ENCODE measurements at places on chromosomes 5 and 9.

- DNase-seq, result no peak
These were observed 20.8 kb upstream of the SLC24A2 start for GRCh38 chr9:19809422-19810269.

DNA sequence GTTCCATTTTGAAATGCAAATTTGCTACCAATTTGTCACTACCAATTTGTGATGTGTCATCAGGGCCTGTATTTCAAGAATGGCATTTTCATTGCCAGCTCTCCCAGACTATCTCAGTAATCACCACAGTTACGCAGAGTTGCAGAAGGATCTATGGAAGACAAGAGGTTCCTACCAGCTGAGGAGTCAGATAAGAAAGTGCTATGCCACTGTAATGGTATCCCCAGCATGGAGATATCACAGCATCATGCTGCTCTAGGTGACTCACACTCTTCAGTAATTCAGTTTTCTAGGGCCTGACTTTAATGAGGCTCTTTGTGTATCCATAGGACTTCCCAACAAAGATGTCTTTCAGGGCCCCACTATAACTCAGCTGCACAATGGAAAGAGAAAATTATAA is 490.3 kb downstream of the ARHGEF28 start:
- DNase-seq, result no peak

DNA sequence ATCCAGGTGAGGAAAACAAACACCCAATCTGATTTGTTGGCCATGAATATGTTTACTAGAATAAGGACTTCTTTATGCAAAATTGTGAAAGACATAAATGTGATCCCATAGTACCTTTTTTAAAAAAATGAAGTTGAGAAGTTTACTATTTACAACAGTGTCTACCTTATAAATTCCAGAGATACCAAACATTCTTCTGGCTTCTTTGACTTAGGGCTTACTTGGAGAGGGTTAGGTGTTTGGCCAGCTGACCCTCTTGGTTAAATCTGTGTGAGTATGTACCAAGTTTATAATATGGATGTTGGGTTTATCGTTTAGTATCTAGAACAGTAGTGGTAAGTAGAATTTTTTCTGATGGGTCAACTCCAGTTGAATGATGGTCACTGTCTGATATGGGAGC is 212.3 kb downstream of the DOCK8 start:
- no peak for DNase-seq

- no peak for DNase-seq
These were observed 80.5 kb downstream of the FNBP1 start for GRCh38 chr9:129962451-129962864.

GRCh38 chr5:29150840-29151239 is 2042.6 kb upstream of the CDH6 start:
- no peak for DNase-seq

DNA sequence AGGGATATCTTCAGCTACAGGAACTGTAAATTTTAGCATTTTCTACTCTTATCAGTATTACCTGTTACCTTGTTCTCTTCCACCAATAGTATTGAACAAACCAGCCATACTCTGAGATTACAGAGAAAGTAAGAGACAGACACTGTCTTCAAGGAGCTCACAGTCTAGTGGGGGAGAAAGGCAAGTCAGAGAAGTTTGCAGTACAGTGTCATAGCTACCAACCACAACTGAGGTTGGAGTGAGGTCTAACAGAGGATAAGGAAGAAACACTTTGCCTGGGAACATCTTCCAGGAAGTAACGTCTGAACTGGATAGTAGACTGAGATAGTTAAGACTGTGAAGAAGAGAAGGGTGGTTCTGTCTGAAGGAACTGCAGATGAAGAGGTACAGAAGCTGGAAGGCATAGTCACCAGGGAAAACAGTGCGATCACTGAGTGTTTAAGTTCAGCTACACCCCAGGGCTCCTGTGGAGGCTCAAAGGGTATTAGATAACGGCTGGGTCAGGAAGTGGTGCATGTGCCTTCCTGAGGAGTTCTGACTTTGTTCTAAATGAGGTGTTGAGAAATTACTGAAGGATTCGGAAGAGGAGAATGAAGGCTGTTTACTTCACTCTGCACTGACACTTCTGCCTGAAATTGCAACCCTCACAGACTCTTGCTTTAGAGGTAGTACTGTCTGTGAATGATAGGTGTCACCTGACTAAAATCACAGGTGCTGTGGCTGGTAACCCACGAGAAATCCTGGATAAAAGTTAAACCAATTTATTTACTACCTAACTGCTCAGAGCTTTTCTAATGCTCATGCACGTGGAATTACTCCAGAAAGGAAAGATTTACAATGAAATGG is 841.6 kb downstream of the MAT2B start:
- DNase-seq, result no peak

DNA sequence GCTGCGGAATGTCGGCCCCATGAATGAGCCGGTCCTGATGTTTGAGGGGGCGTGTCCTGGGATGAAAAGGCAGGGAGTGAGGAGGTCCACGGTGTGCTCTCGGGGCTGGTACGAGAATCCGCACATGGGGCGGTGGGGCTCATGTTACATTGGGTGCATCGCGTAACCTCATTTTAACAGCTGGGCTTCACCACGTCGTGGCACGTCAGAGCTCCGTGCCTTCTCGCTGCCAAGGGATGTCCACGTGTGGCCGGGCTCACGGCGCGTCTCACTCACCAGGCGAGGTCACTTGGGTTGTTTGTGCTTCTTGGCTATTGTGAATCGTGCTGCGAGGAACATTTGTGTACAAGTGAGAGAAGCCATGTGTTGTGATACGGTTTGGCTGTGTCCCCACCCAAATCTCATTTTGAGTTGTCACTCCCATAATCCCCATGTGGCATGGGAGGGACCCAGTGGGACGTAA is 29.1 kb upstream of the IRX4 start:
- DNase-seq, result no peak

GRCh38 chr5:54227759-54228158 is 82.6 kb downstream of the ARL15 start:
- DNase-seq, result no peak

GRCh38 chr9:90803860-90804593 is 2.4 kb downstream of the SYK start:
- DNase-seq, result no peak

GRCh38 chr5:84393969-84394368 is 9.3 kb upstream of the EDIL3 start:
- no peak for DNase-seq

GRCh38 chr5:169695025-169695625 is 58.0 kb downstream of the DOCK2 start:
- DNase-seq, result no peak

DNA sequence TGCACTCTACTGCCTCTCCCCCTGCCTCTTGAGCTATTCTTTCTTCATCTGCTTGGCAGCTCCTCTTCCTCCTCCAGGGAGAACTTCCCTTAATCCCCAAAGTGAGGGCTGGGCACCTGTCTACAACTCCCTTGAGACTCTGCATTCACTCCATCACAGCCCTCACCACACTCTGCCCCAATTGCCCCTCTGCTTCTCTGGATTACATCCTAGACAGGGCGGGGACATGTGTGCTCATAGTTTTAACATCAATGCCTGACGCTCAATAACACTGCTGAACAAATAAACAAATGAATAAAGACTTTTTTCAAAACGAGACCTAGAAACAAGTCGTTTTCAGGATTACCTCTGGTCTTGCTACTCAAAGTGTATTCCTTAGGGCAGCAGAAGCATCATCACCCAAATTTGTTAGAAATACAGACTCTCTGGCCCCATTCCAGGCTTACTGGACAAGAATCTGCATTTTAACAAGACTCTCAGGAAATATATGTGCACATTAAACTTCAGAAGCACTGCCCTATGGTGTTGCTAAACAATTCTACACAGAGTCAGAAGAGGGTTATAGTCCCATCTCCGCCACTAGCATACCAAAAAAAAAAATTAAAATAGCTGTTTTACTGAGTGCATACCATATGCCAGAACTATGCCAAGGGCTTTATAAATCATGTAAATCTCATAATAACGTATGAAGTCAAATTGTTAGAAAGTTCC is 115.6 kb downstream of the CDK5RAP2 start:
- DNase-seq, result no peak

- no peak for DNase-seq
These were observed 32.2 kb downstream of the ANXA6 start for GRCh38 chr5:151125421-151125820.

DNA sequence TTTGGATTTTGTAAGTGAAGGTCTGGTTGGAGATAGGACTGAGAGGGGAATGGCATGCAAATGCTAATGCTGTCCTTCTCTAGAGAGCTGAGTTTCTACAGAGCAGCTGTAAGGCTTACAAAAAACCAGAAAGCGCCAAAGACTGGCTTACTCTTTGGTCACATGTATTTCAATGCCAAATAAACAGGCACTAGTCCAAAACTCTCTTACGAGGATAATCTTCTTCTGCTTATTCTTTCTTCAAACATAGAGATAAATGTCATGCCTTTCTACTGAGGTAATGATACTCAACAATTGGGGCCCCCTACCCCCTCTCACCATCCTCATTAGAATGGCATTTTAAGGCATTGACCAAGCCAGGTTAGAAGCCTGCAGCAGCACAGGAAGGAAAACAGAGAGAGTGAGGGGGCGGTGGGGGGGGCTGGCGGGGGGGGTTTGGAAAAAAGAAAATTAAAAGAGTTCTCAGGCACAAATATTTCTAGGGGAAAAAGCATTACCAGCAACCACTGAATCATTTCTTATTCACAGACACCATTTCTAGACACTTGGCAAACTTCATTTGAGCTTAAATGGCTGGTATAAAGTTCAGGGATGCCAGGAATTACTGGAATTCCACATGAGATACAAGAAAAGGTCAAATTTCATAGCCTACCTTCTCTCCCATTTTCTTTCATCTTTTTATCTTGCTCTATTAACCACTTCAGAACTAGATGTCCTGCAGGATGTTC is 34.0 kb downstream of the PUM3 start:
- no peak for DNase-seq

DNA sequence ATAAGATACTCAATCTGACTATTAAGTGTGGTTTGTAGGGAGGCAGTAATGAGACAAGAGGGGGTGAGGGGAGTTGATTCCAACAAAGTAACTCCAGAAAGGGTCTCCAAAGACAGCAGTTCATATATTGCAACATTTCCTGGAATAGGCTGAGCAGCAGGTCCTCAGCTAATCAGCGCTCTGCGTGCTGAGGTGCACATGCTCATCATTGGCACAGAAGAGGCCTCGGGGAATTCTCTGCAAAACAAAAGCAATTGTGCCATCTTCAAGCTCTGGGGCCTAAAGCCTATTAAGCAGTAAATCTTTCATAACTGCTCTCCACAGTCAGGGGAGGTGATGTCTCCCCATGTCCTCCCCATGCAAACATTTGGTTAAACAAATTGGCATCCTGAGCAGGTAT is 357.3 kb downstream of the SPOCK1 start:
- no peak for DNase-seq

- no peak for DNase-seq
These were observed 128.1 kb downstream of the STARD4 start for GRCh38 chr5:111384220-111384619.
